ENCODE measurements at places on chromosomes 2 and 18.

GRCh38 chr2:126317790-126318431, 338.0 kb upstream of the GYPC start:
- no peak for DNase-seq

GRCh38 chr2:950080-950966, at the start of gene SNTG2:
SNTG2 (plus strand) TSS chr2:950849; CDS start chr2:950997, 148 bp downstream.
- peak; percentile 83 for DNase-seq

GRCh38 chr18:68848242-68848641, 50.4 kb downstream of the CCDC102B start:
- no peak for DNase-seq

DNA sequence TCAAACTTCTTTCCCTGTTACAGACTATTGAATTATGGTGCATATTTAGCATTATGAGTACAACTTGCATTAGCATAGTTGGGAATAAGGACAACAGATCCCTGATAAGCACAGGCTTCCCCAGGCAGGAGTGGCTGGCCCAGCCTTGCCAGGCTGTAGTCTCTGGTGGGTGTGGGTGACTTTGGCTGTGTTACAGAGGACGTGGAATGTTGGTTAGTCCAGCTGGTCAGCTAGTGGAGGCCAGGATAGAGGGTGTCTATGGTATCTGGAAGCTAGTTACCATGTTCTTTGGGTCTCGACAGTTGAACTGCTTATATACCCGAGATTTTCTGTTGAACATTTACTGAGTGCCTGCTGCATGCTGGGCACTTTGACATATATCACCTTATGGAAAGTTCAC, 4.7 kb downstream of the SH3RF3 start:
- DNase-seq, result no peak

GRCh38 chr2:12856934-12857601, 140.3 kb downstream of the TRIB2 start:
- no peak for DNase-seq

DNA sequence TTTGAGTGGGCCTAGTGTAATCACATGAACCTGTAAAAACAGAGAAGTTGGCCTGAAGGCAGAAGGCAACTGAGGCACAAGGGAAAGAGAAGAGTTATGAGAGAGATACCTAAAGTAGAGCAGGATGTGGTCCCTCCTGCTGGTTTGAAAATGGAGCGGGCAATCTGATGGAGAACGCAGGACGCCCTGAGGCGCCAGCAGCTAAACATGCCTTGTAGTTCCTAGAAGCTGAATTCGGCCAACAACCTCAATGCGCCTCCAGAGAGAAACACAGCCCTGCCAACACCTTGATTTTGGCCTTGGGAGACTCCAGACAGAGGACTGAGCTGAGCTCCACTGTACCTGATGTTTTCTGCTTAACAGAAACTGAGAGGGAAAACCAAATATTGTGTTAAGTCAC, 469.9 kb downstream of the SOCS6 start:
- no peak for DNase-seq

GRCh38 chr2:190478572-190479195, 55.8 kb downstream of the NEMP2 start:
- no peak for DNase-seq

DNA sequence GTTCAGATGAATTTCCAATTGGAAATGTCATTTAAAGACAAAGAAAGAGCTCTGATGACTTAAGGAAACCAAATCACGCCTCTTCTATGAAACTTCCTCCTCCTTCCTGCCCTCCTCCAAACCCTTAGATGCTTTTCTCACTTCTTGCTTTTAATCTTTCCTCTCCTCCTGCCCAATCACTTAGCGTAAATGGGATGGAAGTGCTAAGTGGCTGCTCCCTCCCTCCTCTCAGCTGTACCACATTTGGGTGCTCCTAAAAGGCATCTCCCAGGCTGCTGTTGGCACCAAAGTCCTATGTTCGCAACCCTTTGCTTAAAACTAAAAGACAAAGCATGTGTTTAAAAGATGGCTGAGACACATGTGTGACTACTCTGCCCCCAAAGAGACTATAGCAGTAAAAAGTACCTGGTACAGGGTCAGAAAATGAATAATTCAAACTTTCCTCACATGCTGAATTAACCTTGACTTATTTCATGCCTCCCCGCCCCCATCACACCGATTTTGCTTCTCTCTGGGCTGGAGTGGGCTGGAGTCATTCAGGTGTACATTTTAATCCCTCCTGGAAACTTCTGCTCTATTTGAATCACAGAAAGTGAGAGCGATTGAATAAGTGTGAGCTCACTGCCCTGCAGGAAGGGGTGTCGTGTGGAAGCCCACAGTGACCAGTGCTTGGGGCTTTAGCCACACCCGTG, 59.2 kb upstream of the KLF7 start:
- peak; percentile 43 for DNase-seq

GRCh38 chr2:153232464-153232863, 246.1 kb downstream of the RPRM start:
- no peak for DNase-seq

GRCh38 chr2:47008381-47009252, 93.0 kb upstream of the MCFD2 start:
- DNase-seq, result no peak

DNA sequence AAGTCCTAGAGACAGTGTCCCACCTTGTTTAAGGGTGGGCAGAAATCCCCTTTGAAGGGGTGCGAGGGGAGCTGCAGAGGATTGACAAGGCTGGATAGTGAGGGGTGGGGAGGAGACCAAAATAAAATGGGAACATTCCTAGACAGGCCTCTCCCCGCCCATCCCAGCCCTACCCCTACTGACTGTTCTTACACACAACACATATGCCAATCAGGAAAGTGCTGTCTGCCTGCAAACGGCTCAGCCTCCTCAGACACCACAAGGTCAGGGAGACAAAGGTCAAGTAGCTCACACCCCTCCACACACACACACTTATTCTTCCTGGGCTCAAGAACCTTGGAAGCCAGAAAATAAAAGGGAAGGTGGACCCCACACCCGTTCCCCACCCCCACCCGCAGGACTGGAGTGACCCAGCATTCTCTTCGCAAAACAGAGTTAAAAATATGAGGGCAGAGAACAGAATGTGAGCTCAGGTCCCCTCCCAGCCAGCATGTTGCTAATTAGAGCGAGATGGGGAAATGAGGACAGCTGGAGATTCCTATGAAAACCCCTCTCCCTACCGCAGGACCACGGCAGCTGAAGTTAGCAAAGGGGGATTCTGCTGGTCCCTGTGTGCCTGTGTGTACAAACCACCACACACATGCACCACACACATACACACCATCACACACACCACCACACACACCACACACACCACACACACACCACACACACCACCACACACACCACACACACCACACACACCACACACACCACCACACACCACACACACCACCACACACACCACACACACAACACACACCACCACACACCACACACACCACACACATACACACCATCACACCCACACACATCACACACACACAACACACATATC, 197.8 kb downstream of the TNS1 start:
- DNase-seq, result no peak

- DNase-seq, result no peak
Measured at GRCh38 chr18:43634994-43635393, 357.7 kb upstream of the SYT4 start.

DNA sequence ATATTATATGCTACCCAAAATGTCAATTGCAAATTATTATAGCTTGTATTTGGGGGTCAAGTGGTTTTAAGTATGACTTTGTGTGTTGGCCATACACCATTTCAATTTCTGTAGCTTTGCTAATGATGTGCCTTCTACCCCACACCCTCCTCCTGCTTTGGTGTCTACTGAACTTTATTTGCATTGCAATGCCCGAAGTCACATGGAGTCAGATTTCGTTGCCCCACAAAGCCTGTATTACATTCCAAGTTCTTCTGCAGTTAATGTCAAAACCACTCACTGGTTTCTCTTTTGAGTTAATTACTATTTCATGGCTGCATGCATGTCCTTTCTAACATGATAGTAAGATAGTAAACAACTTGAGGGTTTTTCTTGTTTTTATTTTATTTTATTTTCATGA, 528.9 kb downstream of the RIT2 start:
- no peak for DNase-seq

- DNase-seq, result no peak
Measured at GRCh38 chr18:55086906-55087305, 127.6 kb upstream of the CCDC68 start.

- no peak for DNase-seq
Measured at GRCh38 chr2:179285060-179285459, 20.4 kb upstream of the SESTD1 start.

- DNase-seq, result peak; percentile 14
Measured at GRCh38 chr2:7609974-7610373, 692.8 kb downstream of the RNF144A start.

DNA sequence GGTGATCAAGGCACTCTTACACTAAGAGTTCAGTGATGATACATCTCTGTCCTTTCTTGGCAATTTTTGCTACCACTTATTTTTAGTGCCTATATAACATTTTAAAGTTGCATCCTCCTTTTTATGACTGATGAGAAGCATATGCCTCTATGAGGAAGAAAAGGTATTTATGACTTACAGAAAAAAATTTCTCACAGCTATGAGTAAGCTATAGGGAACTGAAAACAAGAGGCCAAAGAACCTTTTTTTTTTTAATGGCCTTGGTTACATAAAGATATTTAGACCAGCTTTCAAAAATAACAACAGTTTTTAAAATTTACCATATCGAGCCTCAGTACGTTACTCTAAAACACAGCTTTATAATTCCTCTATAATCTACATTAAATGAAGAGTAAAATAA, 21.3 kb downstream of the MBD5 start:
- no peak for DNase-seq

DNA sequence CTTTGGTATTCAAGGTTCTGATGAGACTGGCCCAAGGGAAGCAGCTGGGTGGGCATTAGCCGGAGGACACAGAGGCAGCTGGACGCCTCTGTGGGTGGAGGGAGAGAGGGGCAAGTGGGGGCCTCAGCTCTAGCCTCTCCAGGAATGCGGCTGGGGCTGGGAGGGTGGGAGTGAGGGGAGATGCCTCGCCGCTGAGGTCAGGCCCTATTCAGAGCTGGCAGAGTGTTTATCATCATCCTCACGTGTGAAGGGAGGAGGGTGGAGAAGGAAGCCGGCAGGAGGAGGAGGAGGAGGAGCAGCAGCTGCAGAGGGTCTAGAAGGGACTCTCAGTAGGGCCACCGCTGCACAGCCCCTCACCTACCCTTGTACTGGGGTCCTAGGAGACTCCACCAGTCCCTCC, 43.1 kb downstream of the TNS1 start:
- no peak for DNase-seq

DNA sequence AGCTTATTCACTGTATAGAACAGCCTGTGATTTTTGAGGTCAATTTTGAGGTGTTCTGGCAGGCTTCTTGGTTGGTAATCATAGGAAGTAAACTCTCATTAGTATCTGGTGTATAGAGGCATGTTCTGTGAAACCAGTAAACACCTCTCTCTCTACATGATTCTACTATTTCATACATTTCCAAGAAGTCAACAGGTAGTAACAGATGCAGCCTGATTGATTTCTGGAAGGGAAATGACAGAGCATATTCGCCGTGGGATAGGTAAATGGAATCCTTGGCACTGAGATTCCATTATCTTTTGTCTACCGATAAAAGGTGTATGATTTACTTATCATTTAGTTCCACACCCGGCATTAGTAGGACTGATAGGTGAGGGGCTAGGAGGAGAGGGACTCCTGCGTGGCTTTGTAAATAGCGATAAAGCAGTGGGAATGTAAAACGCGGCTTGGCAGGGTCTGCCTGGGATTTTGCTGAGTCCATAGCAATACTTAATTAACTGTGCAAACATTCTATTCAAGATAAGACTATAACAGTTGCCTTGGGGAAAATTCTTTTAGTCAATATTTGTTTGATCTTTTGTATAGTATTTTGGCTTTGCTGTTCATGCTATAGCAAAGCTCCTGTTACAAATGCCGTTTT, 32.3 kb downstream of the LYPD6B start:
- DNase-seq, result no peak

GRCh38 chr18:34098109-34098508, 126.6 kb downstream of the NOL4 start:
- DNase-seq, result no peak

- no peak for DNase-seq
Measured at GRCh38 chr2:28662044-28662443, 89.6 kb upstream of the PPP1CB start.

DNA sequence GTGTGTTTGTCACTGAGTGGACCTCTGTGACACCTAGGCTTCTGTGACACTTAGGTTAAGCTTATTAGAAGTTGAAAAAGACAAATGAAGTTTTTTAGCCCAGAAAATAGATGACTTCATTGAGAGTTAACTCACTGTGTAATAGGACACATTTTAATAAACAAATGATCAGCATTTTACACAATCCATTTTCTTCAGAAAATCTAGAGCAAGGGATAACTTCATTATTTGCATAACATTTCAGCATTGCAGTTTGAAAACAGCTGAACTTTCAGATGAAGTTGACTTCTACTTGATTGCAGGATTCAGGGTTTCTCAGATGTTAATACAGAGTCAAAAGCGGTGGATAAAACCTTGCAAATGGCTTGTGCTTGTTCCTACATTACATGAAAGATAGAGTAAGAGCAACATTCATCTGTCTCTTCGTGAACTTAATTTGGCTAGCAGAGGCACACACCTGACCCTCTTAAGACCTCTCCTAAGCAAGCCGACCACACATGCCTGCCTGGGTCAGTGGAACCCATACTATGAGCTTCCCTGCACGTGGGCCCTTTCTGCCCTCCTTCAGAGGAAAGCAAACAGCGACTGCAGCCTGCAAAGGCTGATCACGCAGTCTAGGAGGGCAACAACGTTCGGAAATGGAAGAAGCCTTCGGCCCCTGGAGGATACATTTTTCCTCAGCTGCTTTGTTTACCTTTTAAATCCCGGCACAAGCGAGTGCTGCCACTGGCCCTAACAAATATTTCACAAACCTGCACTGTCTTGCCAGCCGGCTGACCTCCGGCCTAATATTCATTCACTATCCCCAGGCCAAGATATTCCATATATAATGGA, 16.6 kb downstream of the ITGB1BP1 start:
- no peak for DNase-seq

DNA sequence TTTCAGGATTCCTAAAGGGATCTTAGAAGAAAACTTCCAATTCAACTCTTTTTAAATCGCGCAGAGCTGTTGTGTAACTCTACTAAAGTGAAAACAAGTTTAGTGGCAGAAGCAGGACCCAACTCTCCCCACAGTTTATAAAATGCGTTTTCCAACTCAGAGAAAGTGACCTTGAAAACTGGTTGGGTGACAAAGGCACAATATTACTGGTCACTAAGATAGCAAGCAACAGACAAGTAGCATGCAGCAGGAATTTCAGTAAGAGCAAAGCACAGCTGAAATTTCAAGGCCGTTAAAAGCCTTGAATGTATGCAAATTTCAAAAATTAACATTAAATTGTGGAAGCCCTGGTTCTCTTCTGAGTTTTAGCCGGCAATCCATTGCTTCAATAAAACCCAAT, 66.9 kb downstream of the STK39 start:
- DNase-seq, result no peak

GRCh38 chr2:154554046-154554445, 144.4 kb upstream of the KCNJ3 start:
- DNase-seq, result no peak

Measured in activated naive CD8-positive, alpha-beta T cell treated with anti-CD3 and anti-CD28 coated beads for 36 hours (primary cell).